ENCODE measurements at places on chromosomes 6 and 20.

DNA sequence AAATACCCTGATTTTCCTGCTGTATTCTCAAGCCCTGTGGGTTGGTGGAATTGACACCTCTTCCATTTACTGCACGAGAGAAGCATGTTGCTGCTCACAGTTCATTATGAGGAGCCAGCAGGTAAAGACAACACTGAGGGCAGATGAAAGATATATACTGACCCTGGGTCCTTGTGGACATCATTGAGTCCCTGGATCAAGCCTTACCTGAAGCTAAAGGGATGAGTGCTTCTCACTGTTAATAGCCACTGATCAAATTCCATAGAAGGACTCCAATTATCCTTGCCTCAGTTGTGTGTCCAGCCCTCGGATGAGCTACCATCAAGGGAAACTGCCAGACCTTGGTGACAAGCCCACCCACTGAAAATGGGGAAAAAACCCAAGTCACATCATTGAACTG, 7.7 kb upstream of the SIGLEC1 start:
- DNase-seq = no peak

DNA sequence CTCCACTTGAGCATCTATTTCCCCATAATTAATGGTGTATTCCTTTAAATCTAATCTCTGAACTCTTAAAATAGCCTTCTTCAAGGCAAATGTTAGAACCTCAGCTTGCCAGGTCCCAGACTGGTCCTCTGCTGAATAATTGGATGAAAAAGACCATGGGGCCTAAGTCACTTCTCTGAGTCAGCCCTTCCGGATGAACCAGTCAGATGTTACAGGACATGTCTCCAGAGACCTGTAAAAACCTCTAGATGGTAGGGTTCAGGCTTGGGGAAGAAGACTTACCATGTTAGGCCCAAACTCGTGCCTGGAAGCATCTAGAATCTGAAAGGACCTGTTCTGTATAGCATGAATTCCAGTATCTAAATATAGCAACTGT, 97.3 kb downstream of the CDKAL1 start:
- DNase-seq = no peak

GRCh38 chr6:18667612-18668011, 280.5 kb downstream of the RNF144B start:
- no peak for DNase-seq

GRCh38 chr20:33636776-33637175, 25.4 kb upstream of the C20orf144 start:
- no peak for DNase-seq

- peak; percentile 76 for DNase-seq
Measured at GRCh38 chr6:150894935-150895552, 29.5 kb downstream of the MTHFD1L start.

DNA sequence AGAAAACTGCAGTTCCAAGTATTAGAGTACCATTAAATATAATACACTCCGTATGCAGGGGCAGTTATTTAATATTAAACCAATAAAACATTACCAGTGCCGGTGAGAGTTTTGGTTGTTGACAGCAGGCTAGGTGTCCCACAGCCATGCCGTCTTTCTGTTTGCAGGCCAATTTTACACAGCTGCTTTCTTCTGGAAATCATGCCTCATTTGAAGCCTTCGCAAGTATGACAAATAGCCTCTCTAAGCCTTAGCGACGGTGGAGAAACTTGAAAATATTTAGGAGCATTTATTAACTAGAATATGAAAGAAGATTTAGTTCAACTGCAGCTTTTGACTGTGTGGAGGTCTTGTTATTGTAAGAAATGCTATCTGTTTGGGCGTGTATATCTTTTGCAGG, 226.0 kb downstream of the BMP2 start:
- DNase-seq = no peak

DNA sequence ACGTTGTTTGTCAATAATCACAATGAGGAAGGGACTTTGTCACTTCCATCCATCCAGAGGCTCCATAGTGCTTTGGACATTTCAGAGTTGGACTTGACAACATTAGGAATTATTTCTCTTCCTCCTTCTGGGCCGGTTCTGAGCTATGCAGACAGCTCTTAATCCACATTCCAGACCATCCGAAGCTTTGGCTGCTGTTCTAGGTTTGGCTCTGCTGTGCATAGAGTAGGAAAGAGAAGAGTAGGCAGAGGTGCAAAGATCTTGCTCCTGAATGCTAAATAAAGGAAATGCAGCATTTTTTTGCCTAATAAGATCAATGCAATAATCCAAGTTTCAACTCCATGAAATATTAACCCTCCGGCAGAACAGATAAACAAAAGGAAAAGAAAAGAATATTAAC, 251.8 kb upstream of the PRND start:
- DNase-seq = no peak

GRCh38 chr20:2230726-2231488, 64.9 kb upstream of the TGM3 start:
- no peak for DNase-seq

DNA sequence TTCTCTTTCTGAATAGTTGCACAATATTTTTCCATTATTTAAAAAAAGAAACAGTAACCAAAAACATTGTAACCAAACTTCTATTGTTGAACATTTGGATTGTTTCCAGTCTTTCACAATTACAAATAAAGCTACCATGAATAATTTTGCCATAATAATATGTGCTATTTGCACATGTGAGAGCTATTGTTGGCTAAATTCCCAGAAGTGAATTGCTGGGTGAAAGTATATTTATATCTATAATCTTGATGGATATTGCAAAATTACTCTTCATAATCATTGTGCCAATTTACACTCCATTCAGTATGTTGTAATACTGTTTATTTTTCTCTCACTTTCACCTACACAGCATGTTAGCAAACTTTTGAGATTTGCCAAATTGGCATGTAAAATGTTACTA, 36.6 kb upstream of the SLC22A16 start:
- DNase-seq = no peak

GRCh38 chr20:39813190-39813829, 851.2 kb downstream of the DHX35 start:
- no peak for DNase-seq

DNA sequence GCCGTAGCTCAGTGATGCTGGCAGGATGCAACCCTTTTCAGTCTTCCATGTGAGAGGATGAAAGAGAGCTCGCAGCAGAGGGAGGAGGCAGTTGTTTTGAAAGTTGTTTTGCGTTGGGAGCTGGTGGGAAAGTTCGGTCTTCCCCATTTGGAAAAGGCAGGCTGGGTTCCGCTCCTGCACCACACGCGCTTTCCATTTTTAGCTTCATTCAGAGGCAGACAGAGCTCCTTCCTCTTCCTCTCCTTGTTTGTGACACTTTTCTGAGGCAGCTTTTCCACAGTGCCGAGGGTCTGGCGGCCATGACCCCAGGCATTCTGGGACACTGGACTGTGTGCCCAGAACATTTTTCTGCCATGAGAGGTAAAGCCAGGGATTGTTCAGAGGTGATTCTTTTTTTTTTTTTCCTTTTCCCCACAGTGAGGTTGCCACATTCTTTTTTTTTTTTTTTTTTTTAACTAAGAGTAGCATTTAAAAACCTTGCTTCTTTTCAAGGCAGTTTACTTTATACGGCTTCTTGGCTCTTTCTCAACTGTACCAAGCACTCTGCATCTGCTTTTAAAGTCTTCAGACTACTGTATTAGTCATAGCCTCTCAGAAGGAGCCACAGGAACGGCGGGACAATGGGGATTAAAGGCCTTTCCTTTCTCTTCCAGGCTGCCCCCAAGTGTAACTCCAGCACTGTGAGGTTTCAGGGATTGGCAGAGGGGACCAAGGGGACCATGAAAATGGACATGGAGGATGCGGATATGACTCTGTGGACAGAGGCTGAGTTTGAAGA, 1.6 kb downstream of the PRDM1 start:
- DNase-seq = peak; percentile 8

DNA sequence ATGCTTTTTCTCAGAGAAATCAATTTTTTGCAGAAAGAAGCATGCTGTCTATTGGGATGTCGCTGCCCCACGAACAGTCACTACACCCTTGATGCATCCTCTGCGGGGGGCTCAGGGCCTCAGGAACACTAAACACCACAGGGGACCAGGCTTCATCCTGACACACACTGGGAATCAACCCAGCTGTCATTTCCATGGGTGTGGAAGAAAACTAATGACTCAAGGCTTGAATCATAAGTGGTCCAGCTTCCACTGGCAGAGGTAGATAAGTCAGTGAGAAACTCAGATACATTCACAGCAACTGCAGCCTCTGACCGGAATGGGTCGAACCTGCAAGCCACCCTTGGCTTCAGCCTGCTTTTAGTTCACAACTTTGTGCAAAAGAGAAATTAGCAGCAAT, 81.3 kb upstream of the SPTLC3 start:
- DNase-seq = no peak

DNA sequence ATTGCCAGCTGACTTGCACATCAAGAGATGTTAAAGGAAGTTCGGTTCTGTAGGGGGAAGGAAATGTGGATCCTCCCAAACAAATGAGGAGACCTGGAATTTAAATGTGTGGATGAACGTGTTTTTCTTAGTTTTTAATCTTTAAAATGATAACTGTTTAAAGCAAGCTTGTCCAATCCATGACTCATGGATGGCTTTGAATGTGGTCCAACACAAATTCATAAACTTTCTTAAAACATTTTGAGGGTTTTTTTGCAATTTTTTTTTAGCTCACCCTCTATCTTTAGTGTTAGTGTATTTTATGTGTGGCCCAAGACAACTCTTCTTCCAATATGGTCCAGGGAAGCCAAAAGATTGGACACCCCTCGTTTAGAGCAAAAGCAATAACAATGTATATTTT, 12.6 kb downstream of the TUBB2B start:
- no peak for DNase-seq

GRCh38 chr6:157429248-157429647, 48.3 kb downstream of the ZDHHC14 start:
- DNase-seq = no peak

GRCh38 chr6:144710207-144710606, 425.1 kb downstream of the UTRN start:
- DNase-seq = no peak

- DNase-seq = no peak
Measured at GRCh38 chr6:36848658-36849441, 9.6 kb upstream of the CPNE5 start.

DNA sequence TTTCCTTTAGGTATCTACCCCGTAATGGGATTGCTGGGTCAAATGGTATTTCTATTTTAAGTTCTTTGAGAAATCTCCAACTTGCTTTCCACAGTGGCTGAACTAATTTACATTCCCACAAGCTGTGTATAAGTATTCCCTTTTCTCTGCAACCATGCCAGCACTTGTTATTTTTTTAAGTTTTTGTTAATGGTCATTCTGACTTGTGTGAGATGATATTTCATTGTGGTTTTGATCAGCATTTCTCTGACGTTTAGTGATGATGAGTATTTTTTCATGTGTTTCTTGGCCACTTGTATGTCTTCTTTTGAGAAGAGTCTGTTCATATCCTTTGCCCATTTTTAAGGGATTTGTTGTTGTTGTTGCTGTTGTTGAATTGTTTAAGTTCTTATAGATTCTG, 871.1 kb downstream of the KIF16B start:
- no peak for DNase-seq

- DNase-seq = no peak
Measured at GRCh38 chr6:45074439-45074838, 253.7 kb upstream of the RUNX2 start.

DNA sequence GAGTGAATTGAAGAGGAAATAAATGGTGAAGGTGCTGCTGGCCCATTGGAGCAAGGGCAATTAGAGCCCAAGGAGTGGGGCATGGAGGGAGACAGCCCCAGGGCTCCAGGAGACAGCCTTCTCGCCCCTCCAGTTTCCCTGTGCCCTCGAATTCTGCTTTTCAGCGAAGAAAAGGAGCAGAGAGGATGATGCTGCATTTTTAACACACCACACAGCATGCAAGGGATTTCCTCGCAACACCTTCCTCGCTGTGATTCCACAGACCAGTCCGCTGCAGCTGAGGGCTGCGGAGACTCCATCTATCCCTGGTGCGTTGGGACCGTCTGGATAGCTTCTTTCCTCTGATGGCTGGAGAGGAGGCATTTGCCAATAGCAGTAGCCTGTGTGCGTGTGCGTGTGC, 41.7 kb downstream of the PTCHD4 start:
- no peak for DNase-seq

GRCh38 chr20:20711413-20711812, 1.0 kb downstream of the RALGAPA2 start:
- no peak for DNase-seq

DNA sequence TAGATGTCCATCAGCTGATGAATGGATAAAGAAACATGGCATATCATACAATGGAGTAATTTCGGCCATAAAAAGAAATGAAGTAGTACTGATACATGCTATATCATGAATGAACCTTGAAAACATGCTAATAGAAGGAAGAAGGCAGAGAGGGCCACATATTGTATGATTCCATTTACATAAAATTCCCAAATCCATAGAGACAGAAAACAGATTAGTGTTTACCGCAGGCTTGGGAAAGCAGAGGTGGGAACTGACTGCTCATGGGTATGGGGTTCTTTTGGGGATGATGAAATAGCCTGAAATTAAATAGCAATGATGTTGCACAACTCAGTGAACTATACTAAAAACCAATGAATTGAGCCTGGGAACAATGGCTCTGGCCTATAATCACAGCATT, 58.3 kb downstream of the SERAC1 start:
- DNase-seq = no peak

DNA sequence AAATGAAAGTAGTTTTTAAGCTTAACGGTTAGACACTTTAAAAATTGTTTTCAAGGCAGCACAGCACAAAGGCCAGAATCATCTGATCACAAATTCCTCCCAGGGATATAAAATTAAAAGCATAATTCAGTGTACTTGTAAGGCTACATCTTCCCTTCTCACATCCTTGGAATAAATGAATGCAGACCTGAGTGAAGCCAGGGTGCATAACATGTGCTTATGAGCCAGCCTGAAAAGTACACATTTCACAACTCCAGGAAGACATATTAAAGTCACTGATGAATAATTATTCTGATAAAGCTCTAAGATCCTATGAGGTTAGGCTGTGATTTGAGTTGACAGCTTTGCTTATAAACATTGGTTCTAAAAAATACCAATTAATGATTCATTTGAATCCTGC, 163.6 kb downstream of the BTBD9 start:
- no peak for DNase-seq

DNA sequence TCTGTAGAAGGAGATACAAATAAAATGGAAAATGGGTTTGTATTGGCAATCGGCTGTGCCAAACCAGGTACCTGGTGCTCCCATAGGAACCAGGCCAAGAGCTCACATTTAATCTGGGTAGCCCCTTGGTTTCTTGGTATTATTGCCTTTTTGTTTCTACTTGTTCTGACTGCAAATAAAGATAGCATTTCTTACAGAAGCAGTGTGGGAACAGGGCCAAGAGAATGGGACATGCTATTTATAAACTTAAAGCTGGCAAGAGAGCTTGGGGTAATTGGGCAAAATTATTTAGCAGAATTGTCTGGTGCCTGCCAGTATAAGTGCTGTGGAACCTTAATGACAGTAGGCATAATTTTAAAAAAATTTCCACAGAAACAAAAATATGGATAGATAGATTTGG, 113.5 kb upstream of the GLP1R start:
- DNase-seq = no peak
